CD4-positive, alpha-beta T cell (primary cell): ENCODE measurements at places on chromosomes 2 and 18.
A peak's percentile ranks its signal among the peaks of the same experiment; 100 is the strongest.

- no peaks in the 10 kb centered on the region for H3K36me3 ChIP-seq
- H3K27me3 ChIP-seq: no peaks in the 10 kb centered on the region
- H3K27ac ChIP-seq: no peak overlapping the region
- H3K4me3 ChIP-seq: no peak overlapping the region
- no peaks in the 10 kb centered on the region for H3K4me1 ChIP-seq
- peak; percentile 34 for DNase-seq
These were observed 470.6 kb upstream of the MEX3C start for GRCh38 chr18:51668101-51668500.

DNA sequence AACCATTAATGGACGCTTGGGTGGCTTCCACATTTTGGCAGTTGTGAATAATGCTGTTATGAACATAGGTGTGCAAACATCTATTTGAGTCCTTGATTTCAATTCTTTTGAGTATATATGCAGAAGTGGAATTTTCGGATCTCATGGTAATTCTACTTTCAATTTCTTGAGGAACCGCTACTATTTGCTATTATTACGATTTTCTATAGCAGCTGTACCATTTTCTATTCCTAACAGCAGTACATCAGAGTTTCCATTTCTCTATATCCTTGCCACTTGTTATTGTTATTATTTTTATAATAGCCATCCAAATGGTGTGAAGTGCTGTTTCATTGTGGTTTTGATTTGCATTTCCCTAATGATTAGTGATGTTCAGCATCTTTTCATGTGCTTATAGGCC lies 69.5 kb downstream of the KIF5C start:
- DNase-seq: no peak
- no peak overlapping the region for H3K4me3 ChIP-seq
- H3K4me1 ChIP-seq: no peaks in the 10 kb centered on the region
- H3K36me3 ChIP-seq: peaks cover 2% of the 10 kb centered on the region

GRCh38 chr2:98793275-98793674 lies 62.3 kb upstream of the MGAT4A start:
- no peak overlapping the region for H3K27ac ChIP-seq
- H3K36me3 ChIP-seq: no peaks in the 10 kb centered on the region
- no peaks in the 10 kb centered on the region for H3K27me3 ChIP-seq
- no peak overlapping the region for H3K4me3 ChIP-seq
- H3K4me1 ChIP-seq: no peaks in the 10 kb centered on the region

- H3K27me3 ChIP-seq: peaks cover 4% of the 10 kb centered on the region
- no peak overlapping the region for H3K27ac ChIP-seq
- H3K4me3 ChIP-seq: no peak overlapping the region
- no peaks in the 10 kb centered on the region for H3K36me3 ChIP-seq
- no peak for DNase-seq
These were observed 96.2 kb upstream of the RMP24 start for GRCh38 chr18:35876243-35876642.

- H3K4me3 ChIP-seq: no peak overlapping the region
- no peak overlapping the region for H3K27ac ChIP-seq
- H3K4me1 ChIP-seq: no peaks in the 10 kb centered on the region
- H3K27me3 ChIP-seq: peaks cover 2% of the 10 kb centered on the region
These were observed 87.3 kb downstream of the PMAIP1 start for GRCh38 chr18:59987102-59987501.

DNA sequence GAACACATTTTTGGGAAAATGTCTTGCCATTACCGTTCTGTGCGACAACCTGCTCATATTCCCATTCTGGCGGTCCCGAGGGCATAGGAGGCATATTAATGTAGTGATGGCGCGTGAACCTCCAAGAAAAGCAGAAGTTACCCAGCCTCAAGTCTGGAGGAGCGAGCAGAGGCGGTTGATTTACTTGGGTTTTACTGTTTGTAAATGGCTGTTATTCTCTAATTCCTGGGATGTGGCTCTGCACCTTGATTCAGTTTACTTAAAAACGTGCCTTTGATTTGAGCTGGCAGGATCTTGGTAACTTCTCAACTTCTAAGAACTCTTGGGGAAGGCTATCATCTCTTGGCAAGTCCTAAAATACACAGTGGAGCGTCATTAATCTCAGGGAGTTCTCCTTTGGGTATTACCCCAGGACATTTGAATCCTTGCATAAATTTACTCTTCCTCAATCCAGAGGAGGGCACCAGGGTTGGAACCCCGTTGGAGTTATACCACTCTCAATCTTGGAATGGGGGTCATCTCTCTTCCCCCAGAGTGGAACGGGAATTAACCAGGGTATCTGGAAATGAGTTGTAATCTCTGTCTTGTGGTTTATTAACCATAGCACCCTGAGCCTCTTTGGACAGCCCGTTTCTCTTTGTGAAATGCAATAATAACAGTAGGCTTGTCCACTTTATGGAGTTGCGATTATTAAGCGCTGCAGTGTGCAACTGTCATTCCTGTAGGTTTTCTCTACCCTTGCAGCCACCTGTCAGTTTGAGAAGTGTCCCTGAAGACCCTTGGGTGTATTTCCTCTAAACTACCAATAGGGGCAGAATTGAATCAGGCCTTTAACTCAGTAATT lies 2.1 kb downstream of the HK2 start:
- no peak for DNase-seq
- no peak overlapping the region for H3K27ac ChIP-seq
- peak overlapping the region; percentile 75 for H3K4me3 ChIP-seq

DNA sequence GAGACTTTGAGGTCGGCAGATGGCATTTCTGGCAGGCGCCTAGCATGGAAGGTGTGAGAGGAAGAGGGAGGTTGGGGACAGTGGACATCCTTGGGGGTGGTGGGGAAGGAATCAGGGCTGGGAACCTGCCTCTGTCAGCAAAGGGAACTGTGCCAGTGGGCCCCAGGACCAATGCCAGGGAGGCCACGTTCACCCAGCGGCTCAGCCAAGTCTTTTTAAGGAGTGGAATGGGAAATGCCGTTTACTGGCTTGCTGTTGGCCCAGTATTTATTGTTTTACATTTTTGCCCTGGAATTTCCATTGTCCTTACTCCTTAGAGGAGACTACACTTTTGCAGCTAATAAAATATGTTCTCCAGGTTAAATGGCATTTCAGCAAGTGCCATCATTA lies 135.2 kb downstream of the MCFD2 start:
- no peaks in the 10 kb centered on the region for H3K4me1 ChIP-seq
- H3K36me3 ChIP-seq: no peaks in the 10 kb centered on the region
- no peak for DNase-seq
- no peaks in the 10 kb centered on the region for H3K27me3 ChIP-seq
- H3K4me3 ChIP-seq: no peak overlapping the region

- H3K4me1 ChIP-seq: peaks cover 7% of the 10 kb centered on the region
- H3K4me3 ChIP-seq: no peak overlapping the region
- DNase-seq: no peak
These were observed 42.4 kb downstream of the MRPL35 start for GRCh38 chr2:86241611-86242010.

DNA sequence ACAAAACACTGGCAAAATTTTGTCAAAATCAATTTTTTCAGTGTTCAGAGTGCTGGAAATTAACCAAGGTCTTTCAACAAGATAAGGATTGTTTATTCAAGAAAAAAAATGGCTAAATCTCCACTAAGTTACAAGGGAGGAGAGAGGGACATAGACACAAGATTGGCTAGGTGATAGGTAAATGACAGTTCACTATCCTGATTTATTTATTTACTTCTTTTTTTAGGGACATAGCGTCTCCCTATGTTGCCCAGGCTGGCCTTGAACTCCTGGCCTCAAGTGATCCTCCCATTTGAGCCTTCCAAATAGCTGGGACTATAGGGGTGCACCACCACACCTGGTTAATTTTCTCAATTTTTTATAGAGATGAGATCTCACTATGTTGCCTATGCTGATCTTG lies 3.7 kb upstream of the WDR33 start:
- H3K36me3 ChIP-seq: no peaks in the 10 kb centered on the region
- H3K27ac ChIP-seq: no peak overlapping the region

DNA sequence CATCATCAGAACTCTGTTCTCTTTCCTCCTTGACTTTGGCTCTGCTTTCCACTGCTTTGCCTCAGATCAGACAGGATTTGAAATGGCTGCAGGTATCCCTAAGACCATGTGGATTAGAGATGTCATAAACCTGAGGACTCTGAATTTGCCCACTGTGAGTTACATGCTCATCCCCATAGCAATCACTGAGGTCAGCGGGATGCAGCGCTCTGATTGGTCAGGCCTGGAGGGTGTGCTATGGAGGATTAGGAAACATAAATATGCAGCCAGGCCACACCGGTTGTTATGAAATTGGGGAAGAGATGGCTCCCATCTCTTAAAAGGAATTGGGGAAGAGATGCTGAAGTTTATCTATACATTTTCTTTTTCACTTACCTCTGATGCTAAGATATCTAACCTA lies 73.7 kb upstream of the DNAJC10 start:
- H3K4me1 ChIP-seq: no peaks in the 10 kb centered on the region
- peak; percentile 39 for DNase-seq
- H3K36me3 ChIP-seq: no peaks in the 10 kb centered on the region
- no peak overlapping the region for H3K4me3 ChIP-seq
- H3K27me3 ChIP-seq: no peaks in the 10 kb centered on the region
- H3K27ac ChIP-seq: no peak overlapping the region

DNA sequence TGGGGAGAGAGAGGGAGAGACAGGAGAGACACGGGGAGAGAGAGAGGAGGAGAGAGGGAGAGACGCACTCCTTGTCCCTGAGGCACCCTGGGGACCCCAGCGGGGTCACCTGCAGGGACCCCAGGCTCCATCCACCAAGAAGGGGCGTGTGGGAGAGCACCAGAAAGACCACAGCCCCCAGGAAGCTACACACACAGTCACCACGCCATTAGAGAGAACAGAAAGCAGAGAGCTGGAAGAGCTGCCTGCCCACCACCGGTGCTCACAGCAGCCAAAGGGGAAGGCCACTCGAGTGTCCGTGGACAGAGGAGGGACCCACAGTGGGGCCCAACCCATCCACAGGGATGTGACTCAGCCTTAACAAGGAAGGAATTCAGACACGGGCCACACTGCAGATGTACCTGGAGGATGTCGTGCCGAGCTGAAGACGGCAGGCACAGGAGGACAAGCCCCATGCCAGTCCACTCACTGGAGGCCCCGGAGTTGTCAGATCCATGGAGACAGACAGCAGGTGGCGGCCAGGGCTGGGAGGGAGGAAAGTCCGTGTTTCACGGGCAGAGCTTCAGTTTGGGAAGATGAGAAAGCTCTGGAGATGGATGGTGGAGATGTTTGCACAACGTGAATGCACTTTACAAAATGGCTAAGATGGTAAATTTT lies 11.5 kb upstream of the NFATC1 start:
- DNase-seq: no peak
- no peaks in the 10 kb centered on the region for H3K27me3 ChIP-seq
- H3K4me1 ChIP-seq: peaks cover 12% of the 10 kb centered on the region
- no peak overlapping the region for H3K27ac ChIP-seq
- H3K36me3 ChIP-seq: no peaks in the 10 kb centered on the region

GRCh38 chr2:13003500-13003899 lies 286.8 kb downstream of the TRIB2 start:
- H3K27ac ChIP-seq: no peak overlapping the region
- no peak overlapping the region for H3K4me3 ChIP-seq
- H3K36me3 ChIP-seq: no peaks in the 10 kb centered on the region
- peaks cover 4% of the 10 kb centered on the region for H3K27me3 ChIP-seq
- no peak for DNase-seq
- no peaks in the 10 kb centered on the region for H3K4me1 ChIP-seq

DNA sequence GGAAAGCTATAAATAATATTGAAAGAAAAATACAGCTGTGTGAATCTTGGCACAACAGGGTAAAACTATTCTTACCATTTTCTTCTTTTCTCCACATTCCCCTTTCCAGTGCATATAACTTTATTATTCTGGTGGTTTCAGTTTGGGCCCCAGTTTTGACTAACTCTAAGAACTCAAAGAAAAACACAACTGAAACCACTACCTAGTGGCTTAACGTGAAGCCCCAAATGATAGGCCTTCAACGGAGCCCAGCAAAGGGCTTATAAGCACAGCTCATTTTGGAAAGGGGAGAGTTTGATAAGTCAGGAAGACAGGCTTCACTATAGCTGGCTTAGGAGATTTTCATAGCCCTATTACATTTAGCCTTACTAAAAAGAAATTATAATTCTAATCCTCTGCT lies 62.4 kb downstream of the PPP1R1C start:
- no peak overlapping the region for H3K4me3 ChIP-seq
- H3K36me3 ChIP-seq: no peaks in the 10 kb centered on the region
- no peak overlapping the region for H3K27ac ChIP-seq

DNA sequence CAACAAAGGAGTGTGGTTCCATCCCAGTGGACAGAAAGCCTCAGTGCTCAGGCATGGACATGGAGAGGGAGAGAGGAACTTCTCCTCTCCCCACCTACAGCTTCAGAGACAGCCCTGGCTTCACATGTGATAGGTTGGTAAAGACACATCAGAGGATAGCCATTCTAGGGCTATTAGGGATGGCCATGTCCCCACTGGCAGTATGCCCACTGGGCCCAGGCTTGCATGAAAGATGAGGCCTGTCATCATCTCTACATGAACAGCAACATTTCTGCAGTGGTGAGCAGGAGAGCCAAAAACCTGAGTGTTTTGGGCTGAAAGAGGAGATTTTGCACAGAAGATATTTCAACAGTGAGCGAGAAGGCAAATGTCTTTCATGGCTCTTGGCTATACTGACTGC lies 517.2 kb downstream of the NR4A2 start:
- H3K27ac ChIP-seq: no peak overlapping the region
- DNase-seq: no peak
- H3K27me3 ChIP-seq: no peaks in the 10 kb centered on the region
- H3K36me3 ChIP-seq: no peaks in the 10 kb centered on the region

DNA sequence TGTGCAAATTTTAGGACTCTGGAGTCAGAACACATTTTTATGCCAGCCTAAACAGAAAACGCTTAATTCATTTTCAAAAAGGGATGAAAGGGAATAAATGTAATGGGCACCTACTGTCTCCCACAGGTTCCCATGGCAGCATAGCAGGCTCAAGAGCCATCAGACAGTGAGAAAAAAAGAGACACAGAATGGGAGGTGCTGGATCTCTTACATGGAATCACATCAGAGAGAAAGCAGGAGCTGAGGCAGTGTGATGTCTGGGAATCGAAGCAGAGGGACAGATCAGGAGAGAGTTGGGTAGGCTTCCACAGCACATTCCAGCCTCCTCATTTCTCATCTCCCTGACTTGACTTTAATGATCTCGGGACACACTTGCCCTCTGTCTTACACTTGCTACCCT lies 684.3 kb downstream of the KCNJ3 start:
- no peak overlapping the region for H3K4me3 ChIP-seq
- H3K27me3 ChIP-seq: no peaks in the 10 kb centered on the region
- no peaks in the 10 kb centered on the region for H3K36me3 ChIP-seq
- H3K4me1 ChIP-seq: no peaks in the 10 kb centered on the region

- no peak overlapping the region for H3K4me3 ChIP-seq
- no peak overlapping the region for H3K27ac ChIP-seq
- no peaks in the 10 kb centered on the region for H3K36me3 ChIP-seq
- no peaks in the 10 kb centered on the region for H3K27me3 ChIP-seq
- no peak for DNase-seq
- H3K4me1 ChIP-seq: no peaks in the 10 kb centered on the region
These were observed 22.6 kb downstream of the GREB1L start for GRCh38 chr18:21264651-21265050.
